CD4-positive, alpha-beta T cell treated with Interleukin-6 at 100 ng/mL for 8 hours (primary cell): ENCODE measurements at places on chromosomes 2 and 18.
A peak's percentile ranks its signal among the peaks of the same experiment; 100 is the strongest.

GRCh38 chr2:152942940-152943440 lies 224.6 kb downstream of the ARL6IP6 start:
- no peak for DNase-seq

- DNase-seq: peak; percentile 24
These were observed 333.3 kb upstream of the ACVR2A start for GRCh38 chr2:147511491-147511948.

DNA sequence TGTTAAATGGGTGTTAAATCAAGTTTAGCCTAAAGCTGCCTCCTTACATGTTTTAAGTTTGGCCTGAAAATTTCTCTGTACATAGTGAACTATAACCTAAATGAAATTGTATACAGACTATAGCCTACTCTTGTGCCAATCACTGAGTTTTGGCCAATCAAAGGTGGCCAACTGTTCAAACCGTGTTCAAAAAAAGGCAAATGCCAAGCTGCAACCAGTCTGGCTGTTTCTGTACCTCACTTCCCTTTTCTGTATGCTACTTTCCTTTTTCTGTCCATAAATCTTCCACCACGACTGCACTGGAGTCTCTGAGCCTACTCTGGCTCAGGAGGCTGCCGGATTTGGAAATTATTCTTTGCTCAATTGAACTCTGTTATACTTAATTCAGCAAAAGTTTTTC lies 121.0 kb downstream of the SPOPL start:
- no peak for DNase-seq

- DNase-seq: no peak
These were observed 1.8 kb downstream of the DYSF start for GRCh38 chr2:71455011-71455740.

GRCh38 chr2:69847068-69847828 lies 17.8 kb downstream of the GMCL1 start:
- no peak for DNase-seq
